Esophagus squamous epithelium (tissue), 5 donors: ENCODE measurements at places on chromosomes 4 and X. TPM values are rescaled to one million over a fixed set of nuclear protein-coding genes. Genes with fewer than 3 reads are reported as not detected.

- no peaks in the 10 kb centered on the region for H3K27me3 ChIP-seq
- no peaks in the 10 kb centered on the region for H3K4me1 ChIP-seq
- H3K36me3 ChIP-seq, result no peaks in the 10 kb centered on the region
- DNase-seq, result no peak
- H3K27ac ChIP-seq, result no peak overlapping the region
Observed at GRCh38 chr4:8921465-8921864, 49.8 kb upstream of the HMX1 start.

- no peaks in the 10 kb centered on the region for H3K36me3 ChIP-seq
- H3K27ac ChIP-seq, result no peak overlapping the region
- no peak for DNase-seq
- H3K4me1 ChIP-seq, result no peaks in the 10 kb centered on the region
- no peak overlapping the region for H3K4me3 ChIP-seq
- H3K27me3 ChIP-seq, result peaks cover 21% of the 10 kb centered on the region
Observed at GRCh38 chr4:10949039-10949733, 264.6 kb upstream of the CLNK start.

- H3K4me1 ChIP-seq, result no peaks in the 10 kb centered on the region
- no peaks in the 10 kb centered on the region for H3K27me3 ChIP-seq
- no peak overlapping the region for H3K4me3 ChIP-seq
- no peak overlapping the region for H3K27ac ChIP-seq
Observed at GRCh38 chrX:70525733-70526132, 81.1 kb downstream of the DLG3 start.

DNA sequence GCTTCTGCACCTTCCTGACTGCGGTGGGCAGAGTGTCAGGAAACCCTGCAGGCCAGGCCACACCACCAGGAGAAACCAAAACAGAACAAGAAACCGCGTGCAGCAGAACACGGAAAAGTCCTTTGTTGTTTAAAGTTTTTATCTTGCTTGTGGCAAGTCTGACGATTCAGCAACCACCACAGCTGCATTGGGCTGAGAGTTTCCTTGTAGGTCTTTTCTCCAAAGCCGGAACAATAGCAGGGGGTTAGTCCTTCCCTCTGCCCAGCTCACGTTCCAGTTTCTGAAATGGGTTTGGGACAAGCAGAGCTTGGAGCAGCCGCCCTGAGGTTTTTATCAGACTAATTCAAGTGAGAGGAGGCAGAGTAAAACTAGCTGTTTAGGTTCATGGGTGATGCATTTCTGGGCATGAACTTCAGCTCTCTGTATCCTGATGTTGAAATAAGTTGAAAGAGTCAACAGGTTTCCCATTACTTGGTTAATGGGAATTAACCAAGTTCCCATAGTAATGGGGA is 216.9 kb downstream of the PTTG2 start:
- no peak overlapping the region for H3K4me3 ChIP-seq
- no peaks in the 10 kb centered on the region for H3K27me3 ChIP-seq
- no peaks in the 10 kb centered on the region for H3K36me3 ChIP-seq
- peaks cover 23% of the 10 kb centered on the region for H3K4me1 ChIP-seq
- DNase-seq, result no peak

DNA sequence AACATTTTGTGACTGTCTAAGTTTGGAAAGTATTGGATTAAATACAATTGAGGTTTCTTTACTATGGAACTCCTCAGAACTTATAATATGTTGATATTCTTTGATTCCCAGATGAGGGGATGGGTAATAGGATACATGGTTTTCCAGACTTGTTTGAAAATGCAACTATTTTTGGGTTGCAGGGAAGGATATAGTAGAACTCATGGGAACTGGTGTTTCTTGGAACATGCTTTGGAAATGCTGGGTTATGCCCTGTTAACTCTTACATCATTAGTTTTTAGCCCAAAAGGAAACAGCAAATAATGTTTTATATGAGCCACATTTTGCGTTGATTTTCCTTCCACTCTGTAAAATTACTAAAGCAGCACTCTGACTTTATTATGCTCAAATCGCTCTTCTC is 41.9 kb downstream of the HPF1 start:
- peaks cover 93% of the 10 kb centered on the region for H3K36me3 ChIP-seq
- no peak overlapping the region for H3K27ac ChIP-seq
- DNase-seq, result no peak
- H3K27me3 ChIP-seq, result no peaks in the 10 kb centered on the region

DNA sequence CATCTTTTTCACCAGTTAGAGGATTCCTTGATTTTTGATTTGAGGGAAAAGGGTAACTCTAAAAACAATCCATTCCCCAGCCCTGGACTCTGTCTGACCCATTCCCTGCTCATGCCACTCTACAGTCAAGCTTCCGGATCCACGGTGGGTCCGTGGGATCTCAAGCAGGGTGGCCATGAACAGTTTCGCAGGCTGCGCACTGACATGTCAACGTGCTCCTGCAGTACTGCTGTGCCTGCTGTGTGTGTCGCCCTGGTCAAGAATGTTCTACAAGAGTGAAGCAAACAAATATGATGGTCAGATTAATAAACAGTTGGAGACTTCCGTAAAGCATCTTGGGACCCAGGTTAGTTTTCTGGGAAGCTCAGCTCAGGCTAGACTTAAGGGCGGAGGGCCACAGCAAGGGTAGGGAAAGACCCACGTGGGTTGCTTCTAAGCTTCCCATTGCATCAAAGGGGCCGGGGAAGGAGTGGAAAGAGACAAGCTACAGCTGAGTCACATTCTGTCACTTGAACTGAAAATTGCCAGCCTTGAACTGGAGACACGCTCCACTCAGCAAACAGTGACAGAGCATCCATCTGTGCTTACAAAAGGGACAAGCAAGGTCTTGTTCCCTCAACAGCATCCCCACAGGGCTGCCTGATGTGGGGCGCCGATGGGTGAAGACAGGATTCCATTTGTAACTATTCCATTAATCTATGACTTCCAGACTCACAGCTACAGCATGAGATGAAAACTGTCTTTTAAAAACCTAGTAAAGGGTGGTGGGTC is 81.8 kb downstream of the MTMR1 start:
- no peak overlapping the region for H3K4me3 ChIP-seq
- no peaks in the 10 kb centered on the region for H3K4me1 ChIP-seq
- DNase-seq, result no peak
- no peak overlapping the region for H3K27ac ChIP-seq
- peaks cover 27% of the 10 kb centered on the region for H3K36me3 ChIP-seq

GRCh38 chr4:143435955-143436354 is 77.5 kb upstream of the SMARCA5 start:
- H3K27ac ChIP-seq, result no peak overlapping the region
- no peaks in the 10 kb centered on the region for H3K27me3 ChIP-seq
- no peaks in the 10 kb centered on the region for H3K36me3 ChIP-seq
- H3K4me1 ChIP-seq, result no peaks in the 10 kb centered on the region

- DNase-seq, result no peak
- peak overlapping the region; percentile 90 for H3K27ac ChIP-seq
- peaks cover 14% of the 10 kb centered on the region for H3K36me3 ChIP-seq
Observed at GRCh38 chrX:119871245-119871598, 311 bp downstream of the RNF113A start.

GRCh38 chr4:185370268-185370949 is 25.3 kb downstream of the LRP2BP start:
- no peak for DNase-seq
- no peak overlapping the region for H3K27ac ChIP-seq
- no peaks in the 10 kb centered on the region for H3K27me3 ChIP-seq
- no peak overlapping the region for H3K4me3 ChIP-seq
- no peaks in the 10 kb centered on the region for H3K4me1 ChIP-seq

GRCh38 chrX:134727363-134727762 is 69.1 kb upstream of the PLAC1 start:
- no peak overlapping the region for H3K27ac ChIP-seq
- H3K36me3 ChIP-seq, result no peaks in the 10 kb centered on the region
- no peaks in the 10 kb centered on the region for H3K27me3 ChIP-seq
- no peak for DNase-seq
- H3K4me3 ChIP-seq, result no peak overlapping the region

- DNase-seq, result no peak
- H3K36me3 ChIP-seq, result no peaks in the 10 kb centered on the region
- H3K27me3 ChIP-seq, result no peaks in the 10 kb centered on the region
Observed at GRCh38 chr4:80215449-80216052, 18.2 kb downstream of the PRDM8 start.

DNA sequence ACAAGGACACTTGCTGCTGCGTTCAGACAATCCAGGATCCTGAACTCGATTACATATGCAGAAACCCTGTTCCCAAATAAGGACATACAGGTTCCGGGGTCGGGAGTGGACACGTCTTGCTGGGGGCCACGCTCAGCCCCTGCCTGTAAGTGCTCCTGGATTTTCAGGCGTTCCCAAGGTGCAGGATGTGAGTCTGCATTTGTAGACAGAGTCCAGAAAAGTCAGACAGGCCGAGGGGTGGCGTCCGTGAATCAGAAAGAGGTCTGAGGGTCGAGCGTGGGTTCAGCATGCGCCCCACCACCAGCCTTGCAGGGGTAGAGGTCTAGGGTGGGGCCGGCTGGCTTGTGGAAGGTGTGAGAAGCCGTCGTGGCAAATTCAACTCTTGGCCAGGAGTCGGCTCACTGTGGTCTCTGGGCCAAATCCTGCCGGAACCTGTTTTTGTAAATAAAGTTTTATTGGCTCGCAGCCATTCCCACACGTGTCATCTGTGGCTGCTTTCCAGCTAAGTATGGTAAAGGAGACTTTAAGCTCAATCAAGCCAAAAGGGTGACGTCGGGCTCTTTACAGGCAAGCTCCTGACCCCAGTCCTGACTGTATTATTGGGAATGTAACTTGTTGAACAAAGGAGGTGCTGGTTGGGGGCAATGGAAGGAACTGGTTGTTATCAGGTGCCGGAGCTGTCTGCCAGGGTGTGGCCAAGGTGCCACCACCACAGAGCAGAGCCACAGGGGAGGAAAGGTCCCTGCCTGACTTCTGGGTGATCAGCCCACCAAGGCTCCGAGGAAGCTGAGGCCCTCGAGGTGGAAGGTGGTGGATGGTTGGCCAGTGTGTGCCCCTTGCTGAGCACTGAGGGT is 7.4 kb downstream of the DOK7 start:
- H3K4me1 ChIP-seq, result no peaks in the 10 kb centered on the region
- H3K4me3 ChIP-seq, result no peak overlapping the region
- no peak for DNase-seq
- no peak overlapping the region for H3K27ac ChIP-seq
- no peaks in the 10 kb centered on the region for H3K36me3 ChIP-seq

DNA sequence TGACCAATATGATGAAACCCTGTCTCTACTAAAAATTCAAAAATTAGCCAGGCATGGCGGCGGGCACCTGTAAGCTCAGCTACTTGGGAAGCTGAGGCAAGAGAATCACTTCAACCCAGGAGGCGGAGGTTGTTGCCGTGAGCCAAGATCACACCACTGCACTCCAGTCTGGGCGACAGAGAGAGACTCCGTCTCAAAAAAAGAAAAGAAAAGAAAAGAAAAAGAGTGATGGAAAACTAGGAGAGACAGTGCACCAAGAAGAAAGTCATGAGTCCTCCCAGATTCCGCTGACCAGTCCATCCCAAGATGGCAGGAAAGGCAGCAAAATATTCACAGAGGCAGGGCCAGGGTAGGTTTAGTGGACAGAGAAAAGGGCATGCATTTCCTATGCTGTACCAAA is 226.9 kb downstream of the ASMT start:
- no peaks in the 10 kb centered on the region for H3K27me3 ChIP-seq
- no peak for DNase-seq
- no peaks in the 10 kb centered on the region for H3K36me3 ChIP-seq

DNA sequence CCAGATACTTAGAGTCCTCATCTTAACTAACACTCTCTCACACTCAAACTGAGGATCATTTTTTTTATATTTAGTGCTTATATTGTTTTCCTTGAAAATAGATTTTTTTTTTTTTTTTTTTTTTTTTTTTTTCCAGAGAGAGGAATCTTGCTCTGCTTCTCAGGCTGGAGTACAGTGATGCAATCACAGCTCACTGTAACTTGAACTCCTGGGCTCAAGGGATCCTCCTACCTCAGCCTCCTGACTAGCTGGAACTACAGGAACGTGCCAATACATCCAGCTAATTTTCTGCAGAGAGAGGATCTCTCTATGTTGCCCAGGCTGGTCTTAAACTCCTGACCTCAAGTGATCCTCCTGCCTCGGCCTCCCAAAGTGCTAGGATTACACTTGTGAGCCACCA is 650.3 kb upstream of the ATOH1 start:
- DNase-seq, result no peak
- H3K4me1 ChIP-seq, result peaks cover 12% of the 10 kb centered on the region
- no peaks in the 10 kb centered on the region for H3K36me3 ChIP-seq
- H3K27me3 ChIP-seq, result no peaks in the 10 kb centered on the region
- H3K4me3 ChIP-seq, result no peak overlapping the region
- no peak overlapping the region for H3K27ac ChIP-seq

- no peaks in the 10 kb centered on the region for H3K27me3 ChIP-seq
- H3K27ac ChIP-seq, result no peak overlapping the region
- no peak overlapping the region for H3K4me3 ChIP-seq
- H3K4me1 ChIP-seq, result no peaks in the 10 kb centered on the region
- H3K36me3 ChIP-seq, result peaks cover 14% of the 10 kb centered on the region
Observed at GRCh38 chr4:140645614-140646412, 77.1 kb upstream of the UCP1 start.

DNA sequence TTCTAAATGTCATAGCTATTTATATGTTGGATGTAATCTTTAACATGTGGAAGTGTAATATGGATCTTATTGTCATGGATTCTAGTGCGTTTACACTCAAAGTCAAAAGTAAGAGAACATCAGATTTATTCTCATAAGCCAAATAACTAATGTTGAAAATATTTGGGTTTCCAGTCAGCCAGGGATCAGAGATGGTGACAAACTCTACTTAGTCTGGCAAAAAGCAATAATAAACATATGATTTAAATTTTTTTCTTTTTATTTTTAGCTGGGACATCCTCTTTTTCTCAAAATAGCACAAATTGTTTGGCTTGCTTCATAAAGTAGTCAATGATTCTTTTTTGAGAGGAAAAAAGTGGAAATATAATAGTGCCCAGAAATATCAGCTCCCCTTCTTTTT is 392.3 kb downstream of the ARHGAP24 start:
- no peaks in the 10 kb centered on the region for H3K36me3 ChIP-seq
- H3K4me1 ChIP-seq, result no peaks in the 10 kb centered on the region
- H3K27ac ChIP-seq, result no peak overlapping the region

DNA sequence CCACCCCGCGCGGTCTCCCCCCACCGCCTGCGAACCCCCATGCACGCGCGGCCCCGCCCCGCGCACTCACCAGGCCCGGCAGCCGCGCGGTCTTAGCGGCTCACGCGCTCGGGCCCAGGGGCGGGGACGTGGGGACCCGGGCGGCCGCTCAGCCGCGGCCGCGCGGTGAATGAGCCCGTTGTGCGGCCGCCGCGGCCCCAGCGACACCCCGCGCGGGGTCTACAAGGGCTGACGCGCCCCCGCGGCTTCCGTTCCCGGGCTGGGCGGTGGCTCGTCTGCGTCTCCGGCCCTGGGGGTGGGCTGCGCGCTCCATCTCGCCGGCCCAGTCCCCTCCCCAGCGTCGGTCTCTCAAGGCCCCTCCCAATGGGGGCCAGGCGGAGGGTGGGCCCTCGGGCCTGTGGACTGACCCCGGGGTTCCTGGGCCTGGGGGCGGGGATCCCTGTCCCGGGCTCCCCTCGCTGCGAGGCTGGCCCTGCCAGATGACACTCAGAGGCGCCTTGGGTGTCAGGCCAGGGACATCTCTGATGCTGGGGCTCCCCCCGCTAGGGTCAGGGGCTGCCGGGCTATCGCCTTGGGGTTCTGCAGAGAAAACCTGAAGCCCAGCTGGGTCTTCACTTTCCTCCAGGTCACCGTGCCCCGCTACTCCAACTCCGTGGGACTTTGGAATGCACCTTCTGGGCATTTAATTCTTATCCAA is 4.3 kb upstream of the SLC26A1 start:
- no peak overlapping the region for H3K27ac ChIP-seq
- peak overlapping the region; percentile 43 for H3K4me3 ChIP-seq
- peaks cover 15% of the 10 kb centered on the region for H3K4me1 ChIP-seq
- no peaks in the 10 kb centered on the region for H3K36me3 ChIP-seq

The NALF2 gene
- total RNA-seq, result not detected

The F9 gene
- total RNA-seq, result not detected

The TMEM128 gene
- total RNA-seq, result 8.6 TPM

The ITM2A gene
- 8.5 TPM for total RNA-seq

The GABRG1 gene
- total RNA-seq, result not detected

The FAM236C gene
- not detected for total RNA-seq

The PRDX4 gene
- 62.1 TPM for total RNA-seq

The ANAPC4 gene
- 27.0 TPM for total RNA-seq
